ENCODE measurements at places on chromosomes 3 and 15.
A peak's percentile ranks its signal among the peaks of the same experiment; 100 is the strongest.

GRCh38 chr15:73394782-73395181, 26.0 kb upstream of the HCN4 start:
- no peak for DNase-seq

GRCh38 chr3:104735691-104736090, 631.0 kb upstream of the ALCAM start:
- no peak for DNase-seq

DNA sequence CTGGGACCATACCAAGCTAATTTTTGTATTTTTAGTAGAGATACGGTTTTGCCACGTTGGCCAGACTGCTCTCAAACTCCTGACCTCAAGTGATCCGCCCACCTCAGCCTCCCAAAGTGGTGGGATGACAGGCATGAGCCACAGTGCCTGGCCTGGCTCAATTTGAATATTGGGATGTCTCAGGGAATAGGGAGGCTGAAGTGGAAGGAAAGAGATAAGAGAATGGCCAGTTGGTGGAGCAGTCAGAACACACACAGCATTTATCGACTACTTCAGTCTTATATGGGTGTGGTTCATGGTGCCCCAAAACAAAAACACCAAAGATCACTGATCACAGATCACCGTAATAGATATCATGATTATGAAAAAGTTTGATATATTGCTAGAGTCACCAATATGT, 144.4 kb downstream of the GMNC start:
- DNase-seq = no peak

- no peak for DNase-seq
Observed at GRCh38 chr15:81038975-81039607, 38.4 kb downstream of the TLNRD1 start.

GRCh38 chr15:44315773-44316465, 27.4 kb downstream of the GOLM2 start:
- DNase-seq = no peak

DNA sequence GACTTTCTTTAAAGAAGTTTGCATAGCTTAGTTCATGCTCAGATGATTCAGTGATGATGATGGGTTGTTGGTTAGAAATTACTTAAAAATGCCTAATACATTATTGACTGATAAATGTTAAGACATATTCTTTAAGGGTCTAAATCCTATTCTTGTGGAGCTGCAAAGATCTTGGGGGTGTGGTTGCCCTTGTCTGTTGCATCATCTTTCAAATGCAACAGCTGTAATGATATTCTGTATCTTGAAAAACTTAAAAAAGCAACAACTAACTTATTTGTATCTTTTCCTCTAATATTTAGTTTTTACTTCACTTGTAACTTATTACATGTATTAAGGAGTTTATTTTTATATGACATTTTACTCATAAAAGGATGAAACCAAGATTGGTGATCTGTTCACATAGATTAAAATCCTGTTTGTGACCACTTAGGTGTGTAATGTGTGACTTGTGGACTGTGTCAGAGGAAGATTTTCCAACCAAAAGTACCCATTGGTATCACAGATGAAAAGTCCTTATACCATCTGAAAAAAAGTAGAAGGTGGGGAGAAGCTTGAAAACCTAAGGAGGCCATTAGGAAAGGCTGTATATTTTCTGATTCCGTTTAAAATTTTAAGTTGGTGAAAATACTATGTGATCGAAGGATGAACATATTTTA, 142.8 kb downstream of the IGF1R start:
- DNase-seq = no peak

GRCh38 chr15:68638953-68639515, 60.2 kb downstream of the CORO2B start:
- no peak for DNase-seq

- no peak for DNase-seq
Observed at GRCh38 chr3:59467476-59467875, 417.7 kb upstream of the CFAP20DC start.

- no peak for DNase-seq
Observed at GRCh38 chr15:89132611-89133507, 44.6 kb downstream of the ABHD2 start.

- no peak for DNase-seq
Observed at GRCh38 chr3:84962415-84962814, 3.6 kb downstream of the CADM2 start.

DNA sequence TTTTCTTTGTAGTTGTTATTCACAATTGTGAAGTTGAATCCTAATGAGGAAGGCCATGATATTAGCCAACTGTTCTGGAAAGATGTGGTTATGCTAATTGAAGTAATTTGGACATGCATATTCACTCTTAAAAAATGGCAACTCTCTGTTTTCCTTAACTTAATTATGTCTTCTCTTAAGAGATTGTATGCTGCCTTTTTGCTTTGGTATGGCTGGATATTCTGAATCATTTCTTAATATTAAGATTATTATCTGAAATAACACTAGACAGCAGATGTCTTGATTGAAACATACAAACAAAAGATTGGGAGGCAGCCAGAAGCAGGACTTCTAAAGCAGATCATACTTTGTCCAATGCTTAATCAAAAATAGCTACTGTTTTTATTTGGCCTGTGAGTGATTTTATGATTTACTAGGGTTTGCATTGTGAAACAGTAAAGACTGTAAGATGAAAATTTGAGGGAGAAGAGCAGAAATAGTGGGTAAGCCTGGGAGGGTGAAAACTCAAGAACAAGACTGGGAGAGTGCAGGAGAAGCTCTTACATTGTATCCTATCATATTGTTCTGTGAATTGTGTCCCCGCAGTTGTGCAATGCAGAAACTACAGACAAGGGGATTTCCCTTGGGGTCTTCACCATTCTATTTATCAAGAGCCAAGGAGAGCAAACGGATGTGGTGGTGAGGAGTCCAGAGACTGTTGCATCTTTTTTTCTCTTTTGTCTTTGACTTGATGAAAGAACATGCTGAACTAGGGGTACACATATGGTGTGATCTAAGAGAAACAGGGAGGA, 554.8 kb downstream of the TUSC7 start:
- DNase-seq = no peak

GRCh38 chr15:61130950-61131942, 97.9 kb downstream of the RORA start:
- no peak for DNase-seq

DNA sequence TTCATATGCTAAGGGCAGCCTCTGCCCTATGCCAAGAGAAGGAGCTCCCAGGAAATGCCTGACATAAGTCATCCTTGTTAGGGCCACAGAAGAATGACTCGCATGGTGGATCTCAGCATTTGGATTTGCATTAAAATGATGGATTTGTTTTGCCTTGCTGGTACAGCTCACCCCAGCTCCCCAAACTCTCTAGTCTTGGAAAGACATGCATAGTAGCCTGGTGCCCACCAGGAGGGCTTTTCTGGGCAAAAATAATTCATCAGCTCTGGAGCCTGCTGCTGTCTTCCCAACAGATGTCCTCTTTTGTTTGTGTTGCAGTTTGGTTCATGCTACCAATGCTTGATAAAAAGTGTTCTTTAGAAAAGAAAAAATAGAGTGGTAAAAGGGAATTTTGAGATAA, 833.0 kb downstream of the AGBL1 start:
- no peak for DNase-seq

DNA sequence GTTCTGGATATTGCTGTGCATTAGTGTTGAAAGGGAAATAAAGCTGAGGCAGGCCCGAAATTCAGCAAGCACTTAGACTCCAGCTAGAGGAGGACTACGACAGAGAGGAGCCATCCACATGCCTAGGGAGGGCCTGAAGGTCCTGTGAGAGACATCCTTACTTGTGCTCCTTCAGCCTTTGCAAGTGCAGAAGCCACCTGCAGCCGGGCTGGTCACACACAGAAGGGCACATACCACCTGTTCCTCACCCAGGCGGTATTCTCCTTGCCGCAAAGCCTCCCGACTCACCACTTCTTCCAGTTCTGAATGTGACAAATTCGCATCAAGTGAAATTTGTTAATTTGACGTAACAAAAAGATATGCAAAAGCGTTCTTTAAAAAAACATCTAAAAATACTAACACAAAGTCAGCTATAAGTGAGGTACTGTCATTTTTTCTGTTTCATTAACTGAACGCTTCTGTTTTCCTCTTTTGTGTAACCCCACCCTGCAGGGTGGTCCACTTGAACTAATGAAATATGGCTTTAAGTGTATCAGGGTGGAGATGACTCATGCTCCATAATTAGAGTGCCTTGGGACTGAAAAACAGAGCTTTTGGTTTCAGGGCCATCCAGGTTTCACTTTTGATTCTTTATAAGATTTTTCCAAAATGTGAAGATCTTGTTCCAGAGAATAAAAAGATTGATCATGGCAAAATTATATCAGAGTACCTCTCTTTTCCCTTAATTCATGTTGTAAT, 467.9 kb upstream of the ATP11B start:
- no peak for DNase-seq

GRCh38 chr3:62574266-62574898, 201.0 kb upstream of the FEZF2 start:
- DNase-seq = no peak

- DNase-seq = no peak
Observed at GRCh38 chr3:158460926-158461325, 110.1 kb upstream of the MLF1 start.

GRCh38 chr3:123094516-123095313, 27.9 kb downstream of the PDIA5 start:
- no peak for DNase-seq

- DNase-seq = no peak
Observed at GRCh38 chr3:195394024-195394423, 48.8 kb downstream of the ACAP2 start.

- DNase-seq = no peak
Observed at GRCh38 chr3:126547721-126548120, 11.0 kb downstream of the C3orf22 start.

DNA sequence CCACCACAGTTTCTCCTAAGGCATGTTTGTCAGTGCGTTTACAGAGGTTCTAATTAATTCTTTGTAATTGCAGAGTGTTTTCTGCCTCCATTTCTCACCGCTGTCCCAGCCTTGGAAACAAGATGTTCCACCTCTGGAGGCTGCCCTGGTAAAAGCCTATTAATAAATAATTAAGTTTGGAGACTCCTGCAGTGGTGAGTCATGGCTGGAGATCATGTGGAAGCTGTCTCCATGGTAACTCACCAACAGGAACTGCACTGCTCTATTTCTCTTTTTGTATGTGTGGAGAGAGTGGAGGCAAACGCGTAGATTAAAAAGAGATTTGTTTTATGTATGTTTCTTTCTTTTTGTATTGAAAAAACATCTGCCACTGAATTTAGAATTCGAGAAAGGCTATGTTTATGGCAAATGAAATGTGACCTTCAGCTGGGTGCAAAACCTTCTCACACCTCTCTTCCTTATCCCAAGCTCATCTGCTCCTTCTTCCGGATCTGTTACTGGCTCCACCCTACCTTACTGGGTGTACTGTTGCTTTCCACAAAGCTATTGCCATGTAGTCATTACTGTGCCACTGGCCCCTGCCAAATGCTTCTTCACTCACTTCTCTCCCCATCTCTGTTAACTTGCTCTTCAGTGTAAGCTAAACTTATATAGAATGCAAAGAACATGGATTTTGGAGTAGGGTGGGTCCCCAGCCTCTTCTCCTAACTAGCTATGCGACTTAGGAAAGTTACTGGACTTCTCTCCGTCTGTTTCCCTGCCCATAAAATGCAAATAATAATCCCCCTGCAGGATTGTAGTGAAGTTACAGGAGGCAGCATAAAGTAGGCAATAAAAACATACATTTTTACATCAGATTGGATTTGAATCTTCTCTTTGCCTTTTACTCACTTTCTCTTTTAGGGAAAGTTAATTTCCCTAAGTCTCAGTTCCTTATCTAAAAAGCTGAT, 778.5 kb downstream of the NTRK3 start:
- peak; percentile 54 for DNase-seq

DNA sequence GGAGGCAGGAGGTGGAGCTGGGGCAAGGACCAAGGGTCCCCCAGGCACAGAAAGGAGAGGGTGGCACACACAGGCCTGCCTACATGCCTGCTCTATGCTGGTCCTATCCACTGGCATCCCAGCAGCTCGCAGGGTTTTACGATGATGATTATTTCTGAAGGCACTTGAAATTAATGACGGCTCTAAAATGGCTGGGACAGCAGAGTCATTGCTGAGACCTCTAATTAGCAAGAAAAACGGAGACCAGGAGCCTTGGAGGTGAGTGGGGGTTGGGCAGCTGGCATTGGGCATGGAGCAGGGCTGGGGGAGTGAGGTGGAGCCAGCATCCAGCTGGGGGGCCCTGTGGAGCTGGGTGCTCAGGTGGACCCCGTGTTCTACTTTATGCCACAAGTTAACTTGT, 3.5 kb upstream of the LINGO1 start:
- no peak for DNase-seq

DNA sequence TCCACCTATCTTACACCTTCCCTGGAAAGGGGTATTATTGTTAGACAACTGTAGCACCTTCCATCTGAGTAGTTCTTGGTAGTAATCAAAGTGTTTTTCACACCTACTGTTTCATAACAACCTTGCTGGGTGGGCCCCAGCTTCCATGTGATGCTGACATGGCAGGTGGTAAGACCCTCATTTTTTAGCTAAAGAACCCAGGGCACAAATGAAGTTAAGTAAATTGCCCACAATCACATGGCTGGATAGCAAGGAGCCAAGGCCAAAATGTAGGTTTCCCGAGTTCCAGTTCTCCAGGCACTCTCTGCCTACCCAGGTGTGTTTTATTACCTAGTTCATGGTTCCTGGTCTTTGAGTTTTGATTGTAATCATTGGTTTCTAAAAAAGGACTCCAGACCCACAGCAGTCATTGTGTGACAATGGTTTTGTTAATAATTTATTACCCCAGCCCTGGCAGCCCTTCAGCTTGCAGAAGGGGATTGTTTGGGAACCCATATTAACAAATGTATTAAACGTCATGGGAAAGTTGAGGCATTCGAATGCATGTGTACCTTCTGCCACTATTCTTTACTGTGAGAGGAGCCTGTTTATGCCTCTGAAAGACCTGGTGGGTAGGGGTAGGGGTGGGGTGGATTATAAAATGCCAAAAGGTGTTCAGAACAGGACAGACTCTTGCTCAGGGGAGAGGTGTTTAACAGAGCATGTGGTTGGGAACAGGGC, 222.2 kb upstream of the BHLHE40 start:
- no peak for DNase-seq

- DNase-seq = no peak
Observed at GRCh38 chr3:188397766-188398705, 244.1 kb downstream of the LPP start.

DNA sequence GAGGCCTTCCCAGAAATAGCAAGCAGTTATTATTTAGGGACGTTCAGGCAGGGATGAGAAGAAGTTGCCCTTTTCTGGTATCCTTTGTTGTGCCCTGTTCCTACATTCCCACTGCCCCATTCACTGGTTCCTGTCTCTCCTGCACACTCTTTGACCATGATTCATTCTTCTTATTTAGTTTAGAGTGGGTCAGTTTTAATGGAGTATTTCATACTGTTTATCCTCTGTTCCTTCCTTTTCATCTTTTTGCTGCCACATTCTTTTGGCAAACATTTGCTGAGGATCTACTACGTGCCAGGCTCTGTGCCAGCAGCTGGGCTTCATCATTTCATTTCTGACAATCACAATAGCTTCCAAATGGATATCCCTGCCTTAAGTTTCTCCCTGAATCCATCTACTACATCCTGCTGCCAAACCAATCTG, 11.8 kb upstream of the EID1 start:
- DNase-seq = no peak
